ENCODE measurements at places on chromosomes 1 and 21.
A peak's percentile ranks its signal among the peaks of the same experiment; 100 is the strongest.

- DNase-seq = no peak
These were observed 20.1 kb downstream of the PTPRU start for GRCh38 chr1:29256394-29256793.

DNA sequence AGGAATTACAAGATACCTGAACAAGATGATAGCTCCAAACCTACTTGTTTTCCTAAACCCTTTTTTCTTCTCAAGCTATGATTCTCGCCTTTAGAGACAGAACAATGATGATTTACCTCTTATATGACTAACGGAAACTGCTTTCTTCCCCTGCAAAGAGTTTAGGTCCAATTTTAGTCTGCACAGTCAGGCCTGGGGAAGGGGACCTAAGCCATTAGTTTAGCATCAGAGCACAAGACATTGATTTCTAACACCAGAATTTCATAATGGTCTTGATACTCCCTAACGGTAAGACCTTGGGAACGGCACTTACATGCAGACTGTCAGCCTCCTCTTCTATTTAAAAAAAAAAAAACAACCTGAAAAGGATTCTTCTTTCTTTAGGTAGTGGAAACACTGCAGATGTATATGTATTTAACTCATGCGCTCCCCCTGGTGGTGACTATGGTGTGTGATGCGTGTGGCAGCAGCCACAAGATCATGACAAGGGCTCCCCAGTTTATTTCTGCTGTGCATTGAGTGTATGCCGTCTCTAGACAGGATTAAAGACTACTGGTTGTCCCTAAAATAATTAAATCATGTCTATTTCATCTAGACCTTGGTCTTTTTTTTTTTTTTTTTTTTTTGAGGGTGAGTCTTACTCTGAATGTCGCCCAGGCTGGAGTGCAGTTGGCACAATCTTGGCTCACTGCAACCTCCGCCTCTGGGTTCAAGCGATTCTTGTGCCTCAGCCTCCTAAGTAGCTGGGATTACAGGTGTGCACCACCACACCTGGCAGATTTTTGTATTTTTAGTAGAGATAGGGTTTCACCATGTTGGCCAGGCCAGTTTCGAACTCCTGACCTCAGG lies 37.3 kb upstream of the TMEM222 start:
- DNase-seq = peak; percentile 67

DNA sequence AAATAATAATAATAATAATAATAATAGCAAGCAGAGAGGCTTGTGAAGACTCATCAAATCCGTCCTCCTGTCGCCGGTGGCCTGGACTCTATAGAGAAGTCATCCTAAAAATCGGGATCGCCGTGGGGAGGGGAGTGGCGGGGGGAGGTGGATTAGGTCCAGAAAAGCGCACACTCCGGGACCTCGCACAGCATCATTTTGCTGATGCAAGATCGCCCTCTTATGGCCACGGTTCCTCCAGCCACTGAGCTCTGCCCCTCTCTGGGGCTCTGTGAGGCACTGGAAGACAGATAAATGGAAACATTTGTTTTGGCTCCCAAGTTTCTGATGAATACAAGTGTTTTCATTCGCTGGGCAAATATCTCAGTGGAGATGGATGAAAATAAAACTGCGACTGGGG lies 612.0 kb downstream of the MATN1 start:
- peak; percentile 14 for DNase-seq

DNA sequence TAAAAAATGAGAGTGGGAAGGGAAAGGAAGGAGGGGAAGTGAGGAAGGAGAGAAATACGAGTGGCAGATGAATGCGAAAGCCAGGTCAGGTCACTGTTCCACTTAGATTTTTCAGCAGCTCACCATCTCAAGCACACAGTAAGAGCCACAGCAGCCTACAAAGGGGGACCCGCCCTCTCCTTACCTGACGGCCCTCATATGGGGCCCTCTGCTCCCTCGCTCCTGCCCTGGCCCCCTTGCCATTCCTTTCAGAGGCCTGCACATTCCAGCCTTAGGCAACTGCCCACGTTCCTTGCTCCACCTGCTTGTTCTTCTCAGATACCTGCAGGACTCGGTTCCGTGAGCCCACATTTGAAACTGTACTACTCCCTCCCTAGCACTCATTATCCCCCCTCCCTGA lies 22.0 kb downstream of the VPS26C start:
- DNase-seq = no peak

- no peak for DNase-seq
These were observed 165.0 kb downstream of the PLXNA2 start for GRCh38 chr1:208079161-208079560.

- DNase-seq = no peak
These were observed 138.4 kb upstream of the LHX8 start for GRCh38 chr1:74995821-74996220.

- no peak for DNase-seq
These were observed 124.3 kb upstream of the GADD45A start for GRCh38 chr1:67560580-67561255.

- DNase-seq = no peak
These were observed 7.6 kb downstream of the ARHGEF10L start for GRCh38 chr1:17546946-17547670.

DNA sequence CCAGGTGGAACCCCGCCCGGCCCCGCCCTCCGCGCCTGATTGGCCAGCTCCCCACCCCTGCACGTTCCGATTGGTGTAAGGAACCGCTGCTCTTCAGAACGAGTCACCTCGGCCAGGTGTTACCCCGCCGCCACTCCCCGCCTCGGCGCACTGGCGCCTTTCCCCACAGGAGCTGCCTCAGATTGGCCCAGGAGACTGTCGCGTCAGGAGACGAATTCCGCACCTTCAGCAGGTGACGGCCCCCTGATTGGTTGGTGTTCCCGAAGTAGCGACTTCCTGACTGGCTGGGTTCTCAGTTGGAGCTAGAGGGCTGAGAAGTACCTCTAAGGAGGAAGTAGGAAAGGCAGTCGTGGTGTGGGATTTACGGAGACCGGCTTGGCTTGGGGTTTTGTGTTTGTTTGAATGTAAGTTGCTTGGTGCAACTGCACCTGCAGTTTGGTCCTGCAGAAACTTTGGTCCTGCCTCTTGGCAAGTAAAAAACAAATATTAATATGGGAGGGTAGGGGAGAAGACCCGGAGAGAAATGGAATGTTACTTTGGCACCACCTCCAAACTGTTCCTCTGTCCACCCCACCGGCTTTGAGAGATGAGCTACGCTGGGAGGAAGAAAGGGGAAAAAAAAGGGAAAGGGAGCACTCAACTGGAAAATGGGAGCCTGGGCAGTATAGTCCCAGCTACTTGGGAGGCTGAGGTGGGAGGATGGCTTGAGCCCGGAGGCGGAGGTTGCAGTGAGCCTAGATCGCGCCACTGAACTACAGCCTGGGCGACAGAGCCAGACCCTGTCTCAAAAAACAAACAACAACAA lies 415 bp upstream of the F11R start:
- peak; percentile 53 for DNase-seq

DNA sequence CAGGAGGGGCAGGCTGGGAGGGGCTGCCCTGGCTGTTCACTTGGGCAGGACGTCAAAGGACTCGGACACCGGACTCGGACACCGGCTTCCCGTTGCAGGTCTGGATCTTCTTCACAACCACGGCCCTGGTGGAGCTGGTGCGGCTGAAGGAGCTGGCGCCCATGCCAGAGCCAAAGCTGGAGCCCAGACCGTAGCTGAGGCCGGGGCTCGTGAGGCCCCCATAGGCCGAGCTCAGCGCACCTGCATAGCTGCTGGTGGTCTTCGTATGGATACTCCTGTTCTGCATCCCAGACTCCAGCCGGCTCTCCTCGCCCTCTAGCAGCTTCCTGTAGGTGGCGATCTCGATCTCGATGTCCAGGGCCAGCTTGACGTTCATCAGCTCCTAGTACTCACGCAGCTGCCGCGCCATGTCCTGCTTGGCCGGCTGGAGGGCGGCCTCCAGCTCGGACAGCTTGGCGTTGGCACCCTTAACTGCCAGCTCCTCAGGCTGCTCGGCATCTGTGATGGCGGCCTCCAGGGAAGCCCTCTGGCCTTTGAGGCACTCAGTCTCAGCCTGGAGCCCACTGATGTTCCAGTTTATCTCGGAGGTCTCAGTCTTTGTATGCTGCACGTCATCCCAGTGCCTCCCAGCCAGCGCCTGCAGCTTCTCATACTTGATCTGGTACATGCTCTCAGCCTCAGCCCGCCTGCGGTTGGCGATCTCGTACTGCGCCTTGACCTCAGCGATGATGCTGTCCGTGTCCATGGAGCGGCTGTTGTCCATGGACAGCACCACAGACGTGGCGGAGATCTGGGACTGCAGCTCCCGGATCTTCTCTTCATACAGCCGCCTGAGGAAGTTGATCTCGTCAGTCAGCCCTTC lies 15.1 kb upstream of the KLF17 start:
- DNase-seq = no peak

Data from hippocampal formation (tissue), 2 donors.